ENCODE measurements at places on chromosomes 1 and 21.

DNA sequence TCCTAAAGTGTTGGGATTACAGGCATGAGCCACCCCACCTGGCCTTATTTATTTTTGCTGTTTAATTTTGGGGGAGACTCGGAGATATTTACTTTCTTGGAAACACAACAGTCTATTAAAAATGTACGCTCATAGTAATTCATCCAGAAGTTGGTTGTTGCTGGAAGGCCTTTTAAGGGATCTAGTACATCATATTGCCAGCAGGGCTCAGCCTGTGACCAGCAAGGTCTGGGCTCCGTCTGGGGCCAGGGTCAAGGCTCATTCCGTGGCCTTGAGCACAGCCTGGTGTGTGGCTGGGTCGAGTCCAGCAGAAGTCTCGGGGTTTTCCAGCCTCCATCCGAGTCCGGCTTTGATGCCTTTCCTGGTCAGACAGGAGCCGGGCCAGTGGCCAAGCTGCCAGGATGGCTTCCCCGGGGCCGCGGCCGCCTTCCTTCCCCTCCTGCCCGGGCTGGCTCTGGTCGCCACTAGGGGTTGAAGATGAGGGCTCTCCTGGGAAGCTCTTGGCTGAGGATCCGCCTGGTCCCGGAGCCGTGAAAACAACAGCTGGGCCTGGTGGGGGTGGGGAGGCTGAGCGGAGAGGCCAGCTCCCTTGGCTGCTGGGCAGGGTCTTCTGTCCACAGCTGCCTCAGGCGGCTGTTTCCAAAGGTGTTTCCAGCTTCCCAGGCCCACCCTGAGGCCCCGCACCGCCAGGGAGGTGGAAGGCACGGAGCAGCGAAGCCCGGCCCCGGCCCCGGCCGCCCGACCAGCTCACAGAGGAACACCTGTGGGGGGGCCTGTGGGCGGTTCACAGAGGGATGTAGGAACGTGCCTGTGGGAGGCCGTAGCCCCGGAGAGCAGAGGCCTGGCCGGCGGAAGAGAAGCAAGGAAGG, 5.1 kb upstream of the VWA1 start:
- DNase-seq = no peak

GRCh38 chr1:7922301-7922700, 18.3 kb downstream of the TNFRSF9 start:
- DNase-seq = no peak

GRCh38 chr1:66300972-66301451, 232.9 kb upstream of the SGIP1 start:
- peak; percentile 53 for DNase-seq

DNA sequence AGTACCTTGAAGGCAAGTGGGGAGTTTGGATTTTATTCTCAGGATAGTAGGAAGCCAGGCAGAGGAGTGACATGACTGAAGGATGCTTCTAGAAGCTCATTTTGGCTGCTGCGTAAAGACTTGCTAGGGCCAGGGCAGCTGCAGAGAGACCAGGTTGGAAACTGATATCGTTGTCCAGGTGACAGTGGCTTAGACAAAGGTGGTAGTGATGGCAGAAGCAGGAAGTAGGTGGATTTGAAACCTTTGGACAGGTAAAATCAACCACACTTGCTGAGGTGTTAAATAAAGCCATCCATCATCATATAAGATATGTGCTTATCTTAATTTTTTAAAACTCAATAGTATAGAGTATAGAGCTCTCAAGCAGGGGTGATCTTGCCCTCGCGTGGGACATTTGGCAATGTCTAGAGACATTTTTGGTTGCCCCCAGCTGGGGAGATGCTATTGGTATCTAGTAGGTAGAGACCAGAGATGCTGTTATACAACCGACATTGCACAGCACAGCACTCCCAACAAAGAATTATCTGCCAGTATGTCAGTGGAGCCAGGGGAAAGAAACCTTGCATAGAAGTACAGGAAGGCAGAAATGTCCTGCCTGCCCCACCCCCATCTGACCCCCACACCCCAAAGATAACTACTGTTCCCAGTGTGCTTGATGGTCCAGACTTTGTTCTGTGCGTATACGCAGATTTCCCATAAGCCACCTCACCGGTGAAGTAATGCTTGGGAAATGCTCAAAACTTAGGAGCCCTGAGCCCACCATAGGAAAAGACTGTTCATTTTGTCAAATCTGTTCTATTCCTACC, 31.1 kb downstream of the TMEM51 start:
- no peak for DNase-seq

- DNase-seq = peak; percentile 60
Measured at GRCh38 chr1:93681101-93681988, at the start of gene BCAR3. Gene BCAR3 (minus strand): TSS chr1:93681837. CDS start chr1:93674930, 6,907 bp downstream.

DNA sequence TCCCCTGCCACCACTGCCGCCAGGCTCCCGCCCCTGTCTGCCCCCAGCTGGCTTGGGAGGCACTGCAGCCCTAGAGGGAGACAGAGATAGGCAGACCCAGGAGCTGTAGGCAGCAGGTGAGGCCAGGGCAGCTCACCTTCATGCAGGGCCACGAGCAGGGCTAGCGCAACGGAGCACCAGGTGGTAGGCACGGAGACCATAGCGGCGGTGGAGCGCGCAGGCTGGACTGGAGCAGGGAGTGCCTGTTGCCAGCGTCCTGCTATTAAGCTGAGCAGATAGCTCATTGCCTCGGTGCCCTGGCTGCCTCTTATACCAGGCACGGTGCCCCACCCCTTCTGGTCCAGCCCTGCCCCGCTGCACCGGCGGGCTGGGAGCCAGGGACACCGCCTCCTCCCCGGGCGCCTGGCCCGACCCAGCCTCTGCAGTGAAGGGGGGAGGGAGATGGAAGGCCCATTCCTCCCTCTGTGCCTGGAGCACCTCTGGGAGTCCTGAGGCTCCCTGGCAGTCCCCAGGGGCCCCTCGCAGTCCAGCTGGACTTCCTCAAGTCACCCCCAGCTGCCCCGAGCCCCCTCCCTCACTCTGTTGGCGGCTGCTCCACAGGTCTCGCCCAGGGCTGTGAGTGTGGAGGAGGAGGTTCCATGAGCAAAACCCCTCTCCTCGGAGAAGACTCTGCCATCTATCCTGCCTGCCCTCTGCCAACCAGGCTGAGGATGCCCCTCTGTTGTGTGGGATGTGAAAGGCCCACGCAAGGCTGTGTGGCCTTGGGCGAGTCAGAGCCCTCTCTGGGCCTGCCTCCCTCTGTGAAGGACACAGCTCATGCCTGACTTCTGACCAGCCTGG, at the start of gene EDN2:
EDN2 (minus strand) TSS at position 282 of the 840 bp plus-strand sequence; CDS start at position 200, 82 bp downstream.
- no peak for DNase-seq

GRCh38 chr1:65471861-65472332, 51.4 kb downstream of the LEPR start:
- DNase-seq = no peak

- no peak for DNase-seq
Measured at GRCh38 chr1:56434740-56435139, 144.6 kb downstream of the PLPP3 start.

Measured in activated T-cell treated with anti-CD3 and anti-CD28 coated beads, Interleukin-2, amount 50 U/mL, for 72 hours (primary cell).